ENCODE measurements at places on chromosomes 7 and 10.
A peak's percentile ranks its signal among the peaks of the same experiment; 100 is the strongest.

DNA sequence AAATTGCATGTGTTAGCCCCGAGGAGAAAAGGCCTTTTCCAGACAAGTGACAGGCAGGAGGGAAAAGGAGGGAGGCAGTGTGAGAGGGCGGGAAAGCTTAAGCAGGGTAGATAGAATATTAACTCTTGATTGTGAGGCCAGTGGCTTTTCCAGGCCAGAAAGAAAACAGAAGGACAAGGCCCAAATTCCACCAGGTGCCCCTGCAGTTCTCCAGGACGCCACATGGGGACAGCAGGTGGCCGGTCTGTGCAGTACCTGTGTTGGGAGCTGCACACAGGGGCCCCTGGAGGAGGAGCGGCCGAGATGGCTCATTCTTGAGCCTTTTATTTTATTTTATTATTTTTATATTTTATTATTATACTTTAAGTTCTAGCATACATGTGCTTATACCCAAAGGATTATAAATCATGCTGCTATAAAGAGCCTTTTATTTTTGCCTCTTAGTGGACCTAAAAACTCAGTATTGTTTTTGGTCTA lies 141.3 kb upstream of the KLF14 start:
- no peak for DNase-seq

DNA sequence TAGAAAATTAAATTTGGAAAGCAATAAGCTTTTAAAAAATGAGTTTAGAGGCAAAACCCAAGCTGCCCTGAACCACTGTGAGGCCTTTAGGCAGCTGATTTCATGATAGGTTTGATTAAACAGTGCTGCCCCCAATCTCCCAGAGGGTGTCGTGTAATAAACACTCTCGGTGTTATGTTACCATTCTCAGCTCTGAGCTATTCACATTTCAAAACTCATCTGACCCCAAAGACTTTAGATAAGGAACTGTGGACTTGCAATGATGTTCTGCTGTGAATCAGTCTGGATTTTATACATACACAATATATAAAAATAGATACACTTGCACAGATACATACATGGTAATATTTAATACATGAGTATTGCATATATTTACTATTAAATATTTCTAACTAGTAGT lies 120.4 kb downstream of the MALRD1 start:
- DNase-seq: no peak

- no peak for DNase-seq
Observed at GRCh38 chr10:132458586-132459300, 61.7 kb downstream of the PWWP2B start.

DNA sequence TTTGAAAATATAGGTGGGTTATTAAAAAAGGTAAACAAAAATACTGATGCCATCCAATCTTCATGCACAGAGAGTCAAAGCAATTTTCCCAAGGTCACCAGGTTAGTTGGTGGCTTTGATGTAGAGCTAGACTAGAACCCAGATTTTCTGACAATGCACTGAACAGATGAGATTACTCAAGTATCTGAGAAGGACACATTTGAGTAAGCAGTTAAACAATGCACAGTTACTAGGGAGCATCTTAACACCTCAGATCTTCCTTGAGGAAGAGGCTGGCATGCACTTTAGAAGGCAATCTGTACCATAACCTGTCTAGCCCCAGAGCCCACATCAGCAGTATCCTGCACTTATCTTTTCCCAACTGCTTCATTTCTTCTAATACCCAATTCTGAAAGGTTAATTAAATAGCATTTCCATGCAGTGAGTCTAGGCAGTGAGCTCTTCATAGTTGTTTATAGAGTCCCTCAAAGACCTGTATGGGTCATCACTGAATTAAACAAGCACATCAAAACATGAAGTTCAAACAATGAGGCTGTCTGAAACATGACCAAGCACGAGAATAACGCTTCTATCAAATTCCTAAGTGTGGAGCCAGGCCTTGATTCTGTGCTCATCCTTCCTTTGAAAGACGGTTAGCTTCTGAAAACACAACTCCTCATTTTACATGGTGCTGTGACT lies 38.2 kb upstream of the ANK3 start:
- DNase-seq: no peak

DNA sequence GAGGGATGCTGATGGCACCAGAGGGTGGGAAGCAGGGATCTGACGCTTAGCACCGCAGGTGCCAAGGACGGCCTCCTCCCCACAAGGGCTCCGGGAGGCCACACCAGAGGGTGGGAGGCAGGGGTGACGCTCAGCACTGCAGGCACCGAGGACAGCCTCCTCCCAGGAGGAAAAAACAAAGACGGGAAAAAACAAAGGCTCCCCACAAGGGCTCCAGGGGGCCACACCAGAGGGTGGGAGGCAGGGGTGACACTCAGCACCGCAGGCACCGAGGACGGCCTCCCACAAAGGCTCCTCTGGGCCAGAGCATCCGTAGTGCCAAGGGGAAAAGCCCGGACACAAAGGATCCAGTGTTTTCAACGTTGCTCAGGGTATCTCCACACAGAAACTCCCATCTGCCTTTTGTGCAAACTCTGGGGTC lies 25.6 kb downstream of the DIP2C start:
- DNase-seq: peak; percentile 79

DNA sequence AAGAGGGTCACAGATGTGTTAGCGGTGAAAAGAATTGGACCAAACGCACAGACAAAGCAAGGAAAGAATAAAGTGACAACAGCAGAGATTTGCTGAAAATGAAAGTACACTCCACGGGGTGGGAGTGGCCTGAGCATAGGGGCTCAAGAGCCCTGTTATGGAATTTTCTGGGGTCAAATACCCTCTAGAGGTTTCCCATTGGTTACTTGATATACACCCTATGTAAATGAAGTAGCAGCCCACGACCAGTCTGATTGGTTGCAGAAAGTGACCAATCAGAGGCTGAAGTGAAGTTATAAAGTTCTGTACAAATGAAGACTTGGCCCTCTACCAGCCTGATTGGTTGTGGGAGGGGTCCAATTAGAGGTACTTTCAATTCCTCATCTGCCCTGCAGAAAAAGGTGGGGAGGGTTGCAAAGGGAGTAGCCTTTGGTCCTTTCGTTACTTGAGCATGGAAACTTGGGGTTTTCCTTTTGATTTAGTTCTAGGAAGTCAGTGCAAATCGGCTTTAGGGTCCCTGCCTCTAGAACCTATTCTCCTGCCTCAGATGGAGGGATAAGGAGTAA lies 125.6 kb upstream of the PRPS1L1 start:
- no peak for DNase-seq

DNA sequence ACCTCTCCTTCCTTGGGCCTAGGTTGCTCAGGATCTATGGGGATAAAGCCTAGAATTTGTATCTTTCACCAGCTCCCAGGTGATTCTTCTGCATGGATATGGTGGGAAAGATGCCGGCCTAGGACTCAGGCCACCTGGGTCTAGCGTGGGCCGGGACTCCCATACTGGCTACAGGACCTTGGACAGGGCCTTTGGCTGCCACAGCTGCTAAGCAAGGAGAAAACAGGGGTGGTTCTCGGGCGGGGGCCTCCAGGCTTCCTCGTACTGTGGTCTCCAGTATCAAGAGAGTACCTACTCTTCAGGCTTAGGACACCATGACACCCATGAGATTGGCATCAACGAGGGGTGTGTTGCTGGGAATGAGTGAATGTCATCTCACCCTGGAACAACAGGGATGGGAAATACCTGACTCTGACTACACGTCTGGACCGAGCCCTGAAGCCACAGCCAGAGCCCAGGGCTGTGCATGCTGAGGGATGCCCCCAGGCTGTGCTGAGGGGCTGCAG lies 120.3 kb upstream of the ADAM12 start:
- DNase-seq: no peak

GRCh38 chr7:81457852-81458522 lies 311.9 kb downstream of the HGF start:
- no peak for DNase-seq

GRCh38 chr7:134712196-134712595 lies 65.5 kb downstream of the BPGM start:
- no peak for DNase-seq

DNA sequence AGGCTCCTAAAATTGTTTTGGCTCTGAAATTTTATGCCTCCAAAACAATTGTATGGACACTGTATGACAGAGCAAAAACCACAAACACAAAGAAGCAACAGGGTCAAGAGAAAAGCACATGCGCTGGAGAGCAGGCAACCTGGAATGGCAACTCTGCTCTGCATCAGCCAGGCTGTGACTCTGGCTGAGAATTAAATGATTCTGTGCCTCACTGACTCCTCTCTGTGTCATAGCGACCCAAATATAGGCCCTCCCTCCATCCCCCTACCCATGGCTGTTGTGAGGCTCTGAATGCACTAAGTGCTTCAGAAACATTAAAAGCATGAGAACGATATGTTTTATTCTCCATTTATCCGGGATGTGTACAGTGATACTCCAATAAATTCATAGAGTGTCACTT lies 24.9 kb upstream of the NEBL start:
- DNase-seq: no peak

DNA sequence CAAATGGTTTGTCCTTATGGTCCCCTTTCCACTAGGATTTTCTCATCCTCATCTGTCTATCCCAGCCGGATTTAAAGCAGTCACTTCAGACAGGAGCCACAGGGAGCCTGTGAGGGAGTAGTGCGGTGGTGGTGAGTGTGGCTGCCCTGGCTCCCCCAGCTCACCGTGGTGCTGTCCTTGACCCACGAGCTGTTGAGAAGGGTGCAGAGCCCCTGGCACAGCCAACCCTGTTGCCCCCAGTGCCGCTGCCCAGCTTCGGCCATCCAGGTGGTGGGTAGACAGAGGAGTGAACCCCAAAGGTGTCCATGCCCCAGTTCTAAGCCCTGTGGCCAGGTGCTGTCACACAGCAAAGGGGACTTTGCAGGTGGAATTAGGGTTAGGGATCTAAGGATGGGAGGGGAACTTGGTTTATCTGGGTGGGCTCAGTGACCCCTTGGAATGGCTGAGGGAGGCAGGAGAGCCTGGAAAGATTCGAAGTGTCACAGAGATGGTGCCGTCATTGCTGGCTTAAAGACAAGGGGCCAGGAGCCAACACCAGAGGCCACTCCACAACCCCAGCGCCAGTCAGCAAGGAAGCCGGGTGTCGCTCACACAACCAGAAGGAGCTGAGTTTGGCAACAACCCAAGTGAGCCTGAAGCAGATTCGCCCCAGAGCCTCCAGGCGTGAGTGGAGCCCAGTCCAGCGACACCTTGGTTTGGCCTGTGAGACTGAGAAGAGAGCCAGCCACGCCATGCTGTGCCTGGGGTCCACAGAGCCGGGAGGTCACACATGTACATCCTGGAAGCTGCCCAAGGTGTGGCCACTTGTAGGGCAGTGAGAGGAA lies 142.4 kb downstream of the ADCY1 start:
- no peak for DNase-seq

DNA sequence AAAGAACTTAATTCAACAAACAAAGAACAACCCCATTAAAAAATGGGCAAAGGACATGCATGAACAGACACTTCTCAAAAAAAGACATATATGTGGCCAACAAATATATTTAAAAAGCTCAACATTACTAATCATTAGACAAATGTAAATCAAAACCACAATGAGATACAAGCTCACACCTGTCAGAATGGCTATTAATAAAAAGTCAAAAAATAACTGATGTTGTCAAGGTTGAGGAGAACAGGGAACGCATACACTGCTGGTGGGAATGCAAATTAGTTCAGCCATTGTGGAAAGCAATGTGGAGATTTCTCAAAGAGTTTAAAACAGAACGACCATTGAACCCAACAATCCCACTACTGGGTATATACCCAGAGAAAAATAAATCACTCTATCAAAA lies 19.1 kb downstream of the ZFAND4 start:
- no peak for DNase-seq

- DNase-seq: no peak
Observed at GRCh38 chr10:126519185-126519584, 130.9 kb upstream of the ADAM12 start.

DNA sequence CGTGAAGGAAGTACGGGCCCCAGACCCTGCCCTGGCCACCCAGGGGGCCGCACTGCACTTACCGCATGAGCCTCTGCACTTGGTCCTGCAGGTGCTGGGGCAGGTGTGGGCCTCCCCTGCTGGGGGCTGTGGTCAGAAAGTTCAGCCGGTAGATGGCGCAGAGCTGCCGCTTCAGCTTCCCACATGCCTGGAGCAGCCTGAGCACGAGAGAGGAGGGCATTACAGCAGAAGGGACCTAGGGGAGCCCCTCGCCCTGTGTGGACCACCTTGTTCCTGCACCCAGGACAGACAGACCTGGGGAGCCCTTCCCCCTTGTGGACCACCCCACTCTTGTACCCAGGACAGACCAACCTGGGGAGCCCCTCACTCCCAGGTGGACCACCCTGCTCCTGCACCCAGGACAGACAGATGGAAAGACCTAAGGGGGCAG lies 8.7 kb upstream of the PYROXD2 start:
- no peak for DNase-seq

GRCh38 chr10:89946106-89946505 lies 244.7 kb downstream of the KIF20B start:
- no peak for DNase-seq

GRCh38 chr10:99394256-99394655 lies 36.2 kb downstream of the GOT1 start:
- no peak for DNase-seq

DNA sequence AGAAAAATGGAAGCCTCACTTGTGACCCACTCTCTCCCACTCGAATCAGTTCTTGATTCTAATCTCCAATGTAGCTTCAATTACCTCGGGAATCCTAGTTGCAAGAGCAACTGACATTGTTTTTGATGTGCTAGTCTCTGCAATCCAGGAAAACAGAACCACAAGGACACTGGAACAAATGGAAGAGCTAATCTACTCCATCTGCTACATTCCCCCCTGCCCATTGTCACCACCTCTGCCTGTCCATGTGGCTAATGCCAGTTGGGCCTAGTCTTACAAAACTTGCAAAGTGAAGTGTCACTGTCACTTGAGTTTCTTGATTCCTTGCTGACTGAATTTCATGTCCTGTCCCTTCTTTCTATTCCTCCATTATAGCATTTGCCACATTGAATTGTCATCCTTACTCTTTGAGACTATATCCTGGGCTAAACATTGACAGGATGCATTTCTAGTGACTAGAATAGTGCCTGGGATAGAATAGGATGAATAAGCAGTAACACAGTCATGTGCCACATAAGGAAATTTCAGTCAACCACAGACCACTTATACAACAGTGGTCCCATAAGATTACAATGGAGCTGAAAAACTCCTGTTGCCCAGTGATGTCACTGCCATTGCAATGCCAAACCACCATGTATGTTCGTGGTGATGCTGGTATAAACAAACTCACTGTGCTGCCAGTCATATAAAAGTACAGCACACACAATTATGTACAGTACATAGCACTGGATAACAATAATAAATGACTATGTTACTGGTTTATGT lies 13.5 kb downstream of the GCC1 start:
- DNase-seq: no peak
